ENCODE measurements at places on chromosomes 5 and 9. TPM values are rescaled to one million over a fixed set of nuclear protein-coding genes. Genes with fewer than 3 reads are reported as not detected.

- DNase-seq: no peak
Measured at GRCh38 chr9:25094518-25094917, 548.8 kb upstream of the IZUMO3 start.

- DNase-seq: no peak
Measured at GRCh38 chr5:67652201-67652600, 455.6 kb upstream of the CD180 start.

IL4 gene
- 6.8 TPM for total RNA-seq

SGCD gene
- total RNA-seq: not detected

MSX2 gene
- not detected for total RNA-seq

NAIP gene
- total RNA-seq: 6.9 TPM

Measured in activated CD4-positive, alpha-beta memory T cell treated with anti-CD3 and anti-CD28 coated beads for 36 hours (primary cell).